Breast epithelium (tissue), 4 donors: ENCODE measurements at places on chromosomes 3 and 15. TPM values are rescaled to one million over a fixed set of nuclear protein-coding genes. Genes with fewer than 3 reads are reported as not detected.

- no peaks in the 10 kb centered on the region for H3K4me1 ChIP-seq
- H3K4me3 ChIP-seq = no peak overlapping the region
- H3K27ac ChIP-seq = peak overlapping the region; percentile 69
- DNase-seq = no peak
- no peaks in the 10 kb centered on the region for H3K36me3 ChIP-seq
Measured at GRCh38 chr3:100536093-100536492, 43.7 kb downstream of the TMEM45A start.

DNA sequence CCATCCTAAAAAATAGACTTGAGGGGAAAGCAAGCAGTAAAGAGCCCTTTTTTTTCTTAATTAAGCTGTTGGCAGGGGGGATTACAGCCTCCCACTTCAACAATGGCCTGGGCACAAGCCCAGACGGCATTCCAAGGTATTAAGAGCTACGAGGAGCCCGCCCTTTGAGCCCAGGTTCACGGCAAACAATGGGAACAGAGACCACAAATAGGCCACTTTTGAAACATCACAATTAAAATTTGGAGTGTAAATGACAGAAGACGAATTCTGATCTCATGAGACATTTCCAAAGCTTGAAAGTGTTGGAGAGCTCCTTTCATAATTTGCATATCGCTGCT lies 8.9 kb downstream of the CHSY1 start:
- H3K27ac ChIP-seq = peak overlapping the region; percentile 63
- peak overlapping the region; percentile 30 for H3K4me3 ChIP-seq
- DNase-seq = no peak
- H3K4me1 ChIP-seq = peaks cover 16% of the 10 kb centered on the region

DNA sequence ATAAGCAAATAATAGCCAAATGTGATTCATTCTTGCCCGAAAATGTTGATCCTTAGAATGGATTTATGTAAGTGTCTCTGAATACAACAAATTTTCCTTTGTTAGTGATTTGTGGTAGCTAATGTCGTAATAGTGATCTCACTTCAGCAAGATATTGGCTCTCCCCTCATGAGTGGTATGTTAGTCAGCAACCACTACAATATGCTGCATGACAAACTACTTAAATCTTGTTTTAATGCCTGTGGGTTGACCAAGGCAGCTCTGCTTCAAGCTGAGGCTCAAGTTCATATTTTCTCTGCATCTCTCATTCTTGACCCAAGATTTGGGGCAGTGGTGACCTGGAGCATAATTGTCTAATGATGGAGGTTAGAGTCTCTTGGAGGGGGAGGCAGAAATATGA lies 49.8 kb upstream of the GALNT15 start:
- no peaks in the 10 kb centered on the region for H3K27me3 ChIP-seq
- H3K36me3 ChIP-seq = no peaks in the 10 kb centered on the region
- H3K4me1 ChIP-seq = peaks cover 6% of the 10 kb centered on the region

DNA sequence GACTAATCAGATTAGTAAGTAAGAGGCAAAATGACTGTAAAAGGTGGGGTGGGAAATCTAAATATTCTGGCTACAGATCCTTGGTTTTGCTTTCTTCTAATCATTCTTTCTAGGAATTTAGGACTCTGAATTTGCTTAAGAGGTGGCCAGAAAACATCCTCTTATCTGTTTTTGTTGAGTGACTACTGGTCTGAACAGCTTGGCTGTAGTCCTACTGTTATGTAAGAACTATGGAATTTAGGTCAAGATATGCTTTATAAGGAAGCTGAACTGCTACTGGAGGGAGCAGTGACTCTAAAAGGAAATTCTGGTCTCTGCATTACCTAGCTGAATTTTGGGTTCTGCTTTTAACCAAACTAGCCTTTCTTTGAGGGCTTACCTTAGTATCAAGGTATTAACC lies 33.5 kb upstream of the CSPG5 start:
- no peak overlapping the region for H3K4me3 ChIP-seq
- peak overlapping the region; percentile 4 for H3K27ac ChIP-seq
- H3K27me3 ChIP-seq = no peaks in the 10 kb centered on the region

DNA sequence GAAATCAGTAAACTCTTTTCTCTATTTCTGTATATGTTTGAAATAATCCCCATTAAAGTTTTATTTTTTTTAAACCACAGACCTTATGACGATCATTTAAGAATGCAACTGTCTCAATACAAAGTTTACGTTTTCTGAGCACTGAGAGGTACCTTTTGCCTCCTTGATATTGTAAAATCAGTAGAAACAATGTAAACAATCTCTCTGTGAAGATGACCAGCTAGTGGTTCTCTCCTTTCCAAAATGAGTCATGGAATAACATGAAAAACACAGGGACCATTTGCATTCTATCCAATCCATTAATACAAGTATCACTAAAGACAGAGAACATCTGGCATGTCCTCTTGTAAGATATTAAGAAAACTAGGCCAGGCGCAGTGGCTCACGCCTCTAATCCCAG lies 48.8 kb downstream of the RAD18 start:
- no peaks in the 10 kb centered on the region for H3K27me3 ChIP-seq
- DNase-seq = no peak
- H3K27ac ChIP-seq = no peak overlapping the region
- no peak overlapping the region for H3K4me3 ChIP-seq

GRCh38 chr3:32791833-32792232 lies 26.0 kb upstream of the TRIM71 start:
- no peaks in the 10 kb centered on the region for H3K4me1 ChIP-seq
- H3K4me3 ChIP-seq = no peak overlapping the region
- no peak for DNase-seq
- no peaks in the 10 kb centered on the region for H3K36me3 ChIP-seq

- no peaks in the 10 kb centered on the region for H3K36me3 ChIP-seq
- H3K27me3 ChIP-seq = no peaks in the 10 kb centered on the region
- H3K27ac ChIP-seq = no peak overlapping the region
Measured at GRCh38 chr3:137998121-137999042, 11.6 kb upstream of the CLDN18 start.

- peaks cover 12% of the 10 kb centered on the region for H3K4me1 ChIP-seq
- peaks cover 2% of the 10 kb centered on the region for H3K27me3 ChIP-seq
- no peak overlapping the region for H3K27ac ChIP-seq
- no peak for DNase-seq
- peak overlapping the region; percentile 68 for H3K4me3 ChIP-seq
Measured at GRCh38 chr15:89398896-89399237, 64.2 kb upstream of the POLG start.

GRCh38 chr15:68183616-68184315 lies 21.4 kb downstream of the CALML4 start:
- no peaks in the 10 kb centered on the region for H3K27me3 ChIP-seq
- no peak overlapping the region for H3K27ac ChIP-seq
- DNase-seq = no peak
- H3K4me3 ChIP-seq = no peak overlapping the region
- H3K36me3 ChIP-seq = no peaks in the 10 kb centered on the region

DNA sequence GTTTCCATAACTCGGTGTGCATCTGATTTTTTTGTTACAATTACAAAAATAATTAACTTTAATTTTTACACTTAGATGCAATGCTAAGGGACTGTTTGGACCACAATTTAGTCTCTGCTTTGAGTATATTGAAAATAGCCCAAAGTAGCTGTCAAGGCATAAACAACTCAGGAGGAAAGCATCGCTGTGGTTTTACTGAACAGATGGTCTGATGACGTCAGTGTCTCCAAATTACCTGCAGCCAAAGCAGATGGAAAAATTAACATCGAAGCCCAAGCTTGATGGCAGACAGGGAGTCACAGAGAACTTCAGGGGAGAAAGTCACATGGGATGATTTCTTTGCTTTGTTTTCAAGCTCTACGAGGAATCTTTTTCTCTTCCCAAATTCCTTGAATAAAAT lies 83.1 kb upstream of the PLCL2 start:
- H3K27ac ChIP-seq = no peak overlapping the region
- no peak for DNase-seq
- H3K27me3 ChIP-seq = no peaks in the 10 kb centered on the region
- no peaks in the 10 kb centered on the region for H3K4me1 ChIP-seq

DNA sequence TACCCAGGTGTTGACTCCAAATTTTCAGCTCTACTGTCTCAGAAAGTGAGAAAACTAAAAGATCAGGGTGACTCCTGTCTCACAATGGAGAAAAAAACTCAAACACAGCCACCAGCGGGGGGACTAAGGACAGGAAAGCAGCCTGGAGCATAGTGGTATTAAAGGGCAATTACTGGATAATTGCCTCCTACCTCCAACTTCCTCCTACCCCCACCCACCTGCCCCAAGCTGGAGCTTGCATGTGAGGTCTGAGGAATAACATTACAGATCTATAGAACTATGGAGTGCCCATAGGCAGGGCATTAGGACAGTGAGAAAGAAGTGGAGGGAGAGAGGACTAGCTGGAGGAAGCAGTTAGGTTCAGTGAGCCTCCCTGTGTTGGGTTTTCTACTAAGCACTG lies 2.7 kb upstream of the PCCB start:
- no peak overlapping the region for H3K4me3 ChIP-seq
- no peak for DNase-seq
- no peaks in the 10 kb centered on the region for H3K27me3 ChIP-seq
- peaks cover 10% of the 10 kb centered on the region for H3K4me1 ChIP-seq
- H3K27ac ChIP-seq = no peak overlapping the region
- no peaks in the 10 kb centered on the region for H3K36me3 ChIP-seq

DNA sequence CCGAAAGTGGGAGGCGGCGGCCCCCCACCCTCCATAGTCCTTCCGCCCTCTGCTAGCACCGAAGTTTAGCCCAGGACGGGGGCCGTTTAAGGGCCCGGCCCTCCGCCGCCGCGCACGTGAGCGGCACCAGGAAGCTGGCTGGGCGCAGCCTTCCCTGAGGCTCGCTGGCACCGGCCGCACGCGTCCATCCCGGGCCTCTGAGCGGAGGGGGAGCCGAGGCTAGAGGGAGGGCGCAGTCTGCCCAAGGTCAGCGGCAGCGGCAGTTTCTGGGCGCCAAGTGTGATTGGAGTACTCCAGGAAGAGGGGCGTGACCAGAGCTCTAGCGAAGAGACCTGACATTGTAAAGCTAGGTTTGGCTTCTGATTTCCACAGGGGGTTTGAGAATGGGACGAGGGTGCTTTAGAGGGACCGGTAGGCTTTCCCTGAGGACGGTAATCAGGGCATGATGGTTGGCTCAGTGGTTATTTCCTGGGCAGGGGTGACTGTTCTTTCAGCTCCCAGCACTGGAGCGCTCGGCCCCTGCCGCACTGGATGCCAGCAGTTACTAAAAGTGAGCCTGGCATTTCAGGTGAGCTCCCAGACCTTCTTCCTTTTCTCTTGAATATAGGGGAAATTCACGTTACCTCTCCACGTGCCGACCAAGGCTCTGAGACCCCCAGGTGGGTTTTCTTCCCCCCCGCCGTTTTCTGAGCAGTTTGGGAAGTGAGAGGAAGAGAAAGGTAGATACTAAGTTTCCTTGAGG lies 853 bp downstream of the TEX264 start:
- H3K27me3 ChIP-seq = no peaks in the 10 kb centered on the region
- no peaks in the 10 kb centered on the region for H3K36me3 ChIP-seq
- peak overlapping the region; percentile 93 for H3K27ac ChIP-seq
- peak overlapping the region; percentile 71 for H3K4me3 ChIP-seq
- peak; percentile 47 for DNase-seq
- H3K4me1 ChIP-seq = peaks cover 7% of the 10 kb centered on the region

DNA sequence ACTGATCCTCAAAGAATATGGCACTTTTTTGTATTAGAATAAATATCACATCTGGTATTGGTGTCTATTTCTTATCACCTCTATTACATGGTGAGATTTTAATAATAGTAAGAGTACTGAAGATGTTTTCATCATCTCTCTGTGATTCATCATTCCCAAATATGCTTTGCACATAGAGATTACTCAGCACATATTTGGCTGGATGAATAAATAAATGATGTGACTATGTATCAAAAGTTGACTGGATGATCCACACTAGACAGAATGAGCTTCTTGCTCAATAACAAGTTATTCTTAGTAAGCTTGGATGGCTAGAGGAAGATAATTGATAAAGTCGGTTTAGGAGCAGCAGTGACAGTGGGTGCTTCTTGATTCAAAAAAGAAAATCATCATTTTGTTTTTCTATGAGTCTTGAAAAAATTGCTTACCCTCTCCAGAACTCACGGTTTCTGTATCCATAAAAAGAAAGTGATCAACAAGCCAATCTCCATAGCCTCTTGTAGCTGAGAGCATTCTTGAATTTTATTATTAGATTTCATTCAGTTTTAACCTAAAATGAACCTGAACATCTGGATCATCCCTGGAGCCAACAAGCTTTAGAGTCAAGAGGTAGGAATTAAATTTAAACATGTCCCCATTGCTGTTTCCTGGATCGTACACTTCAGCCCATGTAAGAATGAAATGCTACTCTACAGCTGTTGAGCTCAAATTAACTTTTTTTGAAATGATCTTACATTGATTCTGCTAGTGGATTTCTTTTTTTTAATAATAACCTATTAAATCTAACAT lies 104.8 kb upstream of the OSTN start:
- no peak overlapping the region for H3K4me3 ChIP-seq
- no peak for DNase-seq
- no peaks in the 10 kb centered on the region for H3K27me3 ChIP-seq
- H3K27ac ChIP-seq = no peak overlapping the region
- no peaks in the 10 kb centered on the region for H3K4me1 ChIP-seq

DNA sequence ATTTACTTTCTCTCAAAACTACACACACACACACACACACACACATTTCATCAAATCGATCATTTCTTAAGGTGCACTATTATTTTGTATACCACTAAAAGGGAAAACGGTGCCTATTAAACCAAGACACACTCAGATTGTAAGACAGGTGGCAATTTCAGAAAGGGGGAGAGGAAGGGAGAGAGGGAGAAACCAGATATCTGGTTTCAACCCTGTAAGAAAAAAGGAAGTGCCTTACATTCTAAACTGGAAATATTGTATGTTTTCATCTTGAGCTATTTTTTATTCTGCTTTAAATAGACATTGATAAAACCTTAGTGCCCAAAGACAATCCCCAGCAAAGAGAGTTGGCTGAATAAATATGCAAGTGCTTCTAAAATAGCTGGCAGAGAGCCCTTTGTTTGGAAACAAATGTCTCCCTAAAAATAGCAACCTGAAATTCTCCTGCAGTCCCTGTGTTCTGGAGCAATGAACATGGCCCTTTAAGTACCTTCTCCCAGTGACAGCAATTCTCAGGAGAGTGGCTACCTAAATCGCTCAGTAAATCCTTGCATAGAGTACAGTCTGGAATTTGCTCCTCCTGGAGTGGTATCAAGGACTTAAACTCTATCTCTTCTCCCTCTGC lies 85.7 kb downstream of the RARB start:
- DNase-seq = no peak
- H3K27ac ChIP-seq = no peak overlapping the region

GRCh38 chr3:178743297-178743696 lies 207.1 kb downstream of the KCNMB2 start:
- no peaks in the 10 kb centered on the region for H3K4me1 ChIP-seq
- no peaks in the 10 kb centered on the region for H3K36me3 ChIP-seq
- no peaks in the 10 kb centered on the region for H3K27me3 ChIP-seq
- H3K4me3 ChIP-seq = no peak overlapping the region

GRCh38 chr3:129266651-129267050 lies 12.0 kb upstream of the HMCES start:
- no peaks in the 10 kb centered on the region for H3K4me1 ChIP-seq
- H3K27ac ChIP-seq = no peak overlapping the region
- no peak overlapping the region for H3K4me3 ChIP-seq
- peaks cover 12% of the 10 kb centered on the region for H3K36me3 ChIP-seq

The KCNAB1 gene
- total RNA-seq = 5.4 TPM

The TMEM108 gene
- 0.48 TPM for total RNA-seq

The ANKRD28 gene
- total RNA-seq = 99.2 TPM

The CD200 gene
- 20.8 TPM for total RNA-seq

The TCF12 gene
- total RNA-seq = 164 TPM

The LMCD1 gene
- total RNA-seq = 53.0 TPM

The SHF gene
- 9.7 TPM for total RNA-seq

The KNG1 gene
- total RNA-seq = 0.48 TPM

The MKRN3 gene
- total RNA-seq = not detected

The MAPKBP1 gene
- 11.5 TPM for total RNA-seq

The SI gene
- total RNA-seq = not detected

The SLC28A2 gene
- total RNA-seq = not detected
